ENCODE measurements at places on chromosomes 6 and 20.

DNA sequence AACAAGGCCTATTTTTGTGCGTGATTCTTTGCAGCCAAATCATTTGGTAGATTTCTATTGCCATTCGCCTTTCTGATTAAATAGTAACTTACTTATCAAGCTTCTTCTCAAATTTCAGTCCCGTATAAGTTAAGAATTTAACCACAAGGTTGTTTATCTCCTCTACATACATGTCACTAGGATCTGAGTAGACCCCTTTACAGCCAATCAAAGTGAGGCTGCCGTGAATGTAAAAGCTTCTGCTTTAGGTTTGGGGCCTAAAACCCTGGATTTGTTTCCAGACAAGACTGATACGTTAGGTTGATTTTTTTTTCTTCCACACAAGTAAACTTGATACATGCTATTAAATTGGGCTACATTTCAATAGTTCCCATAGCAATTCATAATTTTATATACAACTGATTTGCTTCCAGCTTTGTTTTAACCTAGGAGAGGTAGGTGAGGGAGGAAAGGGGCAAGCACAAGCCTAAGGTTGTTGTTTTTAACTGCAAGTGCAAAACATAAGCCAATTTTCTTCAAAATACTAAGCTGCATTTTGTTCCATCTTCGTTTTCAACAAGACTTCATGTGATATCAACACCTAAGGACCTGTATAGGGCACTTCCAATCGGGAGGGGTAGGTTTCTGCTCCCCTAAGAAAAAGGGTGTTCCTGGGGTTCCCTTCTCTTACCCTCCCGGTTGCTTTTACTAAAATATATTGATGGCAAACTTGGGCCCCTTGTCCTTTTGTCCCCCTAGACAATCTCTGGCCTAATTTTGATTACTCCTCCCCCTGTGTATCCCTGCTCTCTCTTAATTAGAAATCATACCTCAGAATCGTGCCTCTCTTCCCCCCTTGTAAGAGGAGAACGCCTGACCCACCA, 1.7 kb downstream of the RANBP9 start:
- DNase-seq, result peak; percentile 60

DNA sequence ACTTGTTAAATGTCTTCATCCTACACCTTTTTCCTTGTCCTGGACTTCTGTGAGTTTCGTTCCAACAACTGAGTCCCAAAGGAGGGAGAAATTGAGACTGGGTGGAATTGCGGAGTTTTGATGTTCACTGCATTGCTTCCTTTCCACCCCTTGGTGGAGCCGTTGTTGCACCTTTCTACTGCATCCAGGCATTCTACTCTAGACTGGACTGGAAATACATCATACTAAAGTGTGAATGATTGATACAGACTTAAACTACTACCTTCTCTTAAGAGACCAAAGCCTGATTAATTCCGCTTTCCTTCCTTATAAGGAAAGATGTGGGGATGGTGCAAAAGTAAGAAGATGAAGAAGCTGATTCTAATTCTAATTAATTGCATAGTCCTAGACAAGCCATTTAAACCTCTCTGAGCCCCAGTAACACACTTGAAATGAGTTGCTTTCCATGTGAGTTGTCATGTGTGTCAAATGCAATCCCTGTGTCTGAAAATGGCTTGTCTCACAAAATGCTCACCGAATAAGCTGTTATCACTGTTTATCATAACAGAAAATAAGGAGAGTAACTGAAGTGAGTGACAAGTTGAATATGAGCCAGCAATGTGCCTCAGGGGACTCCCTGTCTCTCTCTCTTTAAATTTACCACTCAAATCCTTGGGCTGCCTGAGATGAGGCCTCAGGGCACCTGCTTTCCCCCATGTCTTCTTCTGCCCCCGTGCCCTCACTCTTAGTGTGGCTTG, 338.3 kb upstream of the CHD6 start:
- DNase-seq, result peak; percentile 7

DNA sequence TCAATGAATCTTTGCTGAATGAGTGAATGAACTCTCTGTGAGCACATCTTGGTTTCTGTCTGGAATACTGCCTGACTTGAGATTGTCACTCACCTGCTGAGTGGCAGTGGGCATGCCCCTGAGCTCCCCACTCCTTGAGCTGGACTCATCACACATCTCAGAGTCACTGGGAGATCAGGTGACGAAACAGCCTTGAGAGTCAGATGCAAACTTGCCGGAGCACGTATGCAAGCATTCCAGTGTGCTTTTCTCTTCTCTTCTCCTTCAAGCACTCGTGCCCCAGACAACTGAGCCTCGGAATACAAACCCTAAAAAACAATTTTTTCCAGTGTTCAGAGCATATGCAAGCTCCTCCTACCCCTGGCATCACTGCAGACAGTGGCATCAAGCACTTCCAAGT, 9.4 kb upstream of the BMP7 start:
- no peak for DNase-seq

GRCh38 chr20:17612992-17613327, 43.1 kb downstream of the DSTN start:
- no peak for DNase-seq

- no peak for DNase-seq
Measured at GRCh38 chr6:107806691-107807090, 17.4 kb downstream of the SCML4 start.

DNA sequence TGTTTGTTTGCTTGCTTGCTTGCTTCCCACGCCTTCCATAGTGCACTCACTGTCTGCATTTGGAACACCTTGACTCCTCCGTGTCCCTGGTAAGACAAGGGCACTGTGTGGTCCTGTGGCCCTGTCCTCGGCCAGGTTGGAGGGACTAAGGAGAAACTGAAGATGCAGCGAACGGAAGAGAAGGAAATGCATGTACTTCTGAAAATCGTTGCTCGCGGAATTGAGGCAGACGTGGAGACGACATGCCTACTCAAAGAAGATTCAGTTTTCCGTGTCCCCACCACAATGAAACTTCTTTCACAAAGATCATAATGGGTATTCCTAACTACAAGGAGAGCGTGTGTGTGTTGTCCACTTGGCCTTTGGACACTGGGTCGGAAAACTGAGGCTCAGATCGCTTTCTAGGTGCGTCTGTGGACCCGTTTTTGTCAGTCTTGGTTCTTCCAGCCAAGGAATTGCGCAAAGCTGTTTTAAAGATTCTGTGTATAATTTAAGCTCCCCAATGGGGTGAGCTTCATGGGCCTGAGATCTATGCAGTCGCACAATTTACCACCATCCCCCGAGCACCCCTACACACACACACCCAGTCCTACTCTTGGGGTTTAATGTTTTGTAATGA, 120.4 kb upstream of the ZNF184 start:
- DNase-seq, result no peak

GRCh38 chr6:52286798-52287432, 2.4 kb upstream of the MCM3 start:
- peak; percentile 76 for DNase-seq

- no peak for DNase-seq
Measured at GRCh38 chr6:31005249-31006020, 4.8 kb upstream of the MUC22 start.

- no peak for DNase-seq
Measured at GRCh38 chr6:12516070-12516469, 200.5 kb upstream of the PHACTR1 start.

GRCh38 chr6:45072673-45073072, 255.5 kb upstream of the RUNX2 start:
- DNase-seq, result no peak

DNA sequence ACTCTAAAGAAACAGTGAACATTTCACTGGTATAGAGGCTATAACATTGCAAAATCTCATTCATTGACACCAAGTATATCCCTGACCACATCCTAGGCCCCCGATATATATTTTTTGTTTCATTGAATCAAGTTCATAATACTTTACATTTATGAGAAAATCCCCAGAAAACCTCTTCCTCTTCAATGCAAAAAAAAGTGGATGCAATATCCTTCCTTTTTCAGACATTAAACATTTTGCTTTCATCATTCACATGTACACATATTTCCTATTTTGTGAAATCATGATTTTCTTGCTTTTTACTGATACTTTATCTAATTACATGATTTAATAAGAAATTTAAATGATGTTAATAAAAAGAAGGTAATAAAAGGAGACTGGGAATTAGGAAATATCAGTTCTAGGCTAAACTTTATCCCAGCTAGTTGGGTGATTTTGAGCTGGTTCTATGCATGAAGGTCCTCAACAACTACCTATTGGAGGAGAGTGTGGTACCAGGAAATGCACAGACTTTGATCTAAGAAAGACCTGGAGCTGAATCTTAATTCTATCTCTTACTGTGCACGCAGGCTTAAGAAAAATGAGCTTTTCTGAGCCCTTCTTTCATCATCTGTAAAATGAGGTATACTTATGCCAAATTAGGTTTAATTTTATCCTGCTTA, 4.9 kb downstream of the SYNE1 start:
- DNase-seq, result no peak

- no peak for DNase-seq
Measured at GRCh38 chr20:19749618-19750071, 8.4 kb upstream of the RIN2 start.

DNA sequence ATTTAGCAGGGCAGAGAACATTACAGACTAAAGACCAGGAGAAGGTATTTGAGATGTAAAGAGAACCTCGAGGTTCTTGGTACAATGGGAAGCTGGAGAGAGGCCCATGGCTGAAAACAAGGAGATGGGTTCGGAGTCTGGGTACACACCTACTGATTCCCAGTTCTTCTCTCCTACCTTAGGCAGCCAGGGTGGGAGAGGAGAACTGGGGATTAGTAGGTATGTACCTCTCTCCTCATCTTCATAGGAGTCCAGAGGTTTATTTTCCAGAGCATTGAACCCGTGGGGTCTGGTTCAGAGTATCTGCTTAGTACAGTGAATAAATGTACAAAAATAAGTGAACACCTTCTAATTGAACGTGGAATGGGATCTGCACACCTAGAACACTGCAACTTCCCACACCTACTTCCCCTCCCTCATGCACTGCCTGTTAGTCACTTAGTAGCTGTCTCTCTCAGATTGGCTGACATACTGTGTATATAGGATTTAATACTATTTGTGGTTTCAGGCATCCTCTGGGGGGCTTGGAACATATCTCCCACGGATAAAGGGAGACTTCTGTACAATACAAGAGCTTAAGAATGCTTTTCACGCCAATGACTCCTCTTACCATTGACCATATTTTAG, 23.5 kb upstream of the NUP153 start:
- DNase-seq, result no peak

DNA sequence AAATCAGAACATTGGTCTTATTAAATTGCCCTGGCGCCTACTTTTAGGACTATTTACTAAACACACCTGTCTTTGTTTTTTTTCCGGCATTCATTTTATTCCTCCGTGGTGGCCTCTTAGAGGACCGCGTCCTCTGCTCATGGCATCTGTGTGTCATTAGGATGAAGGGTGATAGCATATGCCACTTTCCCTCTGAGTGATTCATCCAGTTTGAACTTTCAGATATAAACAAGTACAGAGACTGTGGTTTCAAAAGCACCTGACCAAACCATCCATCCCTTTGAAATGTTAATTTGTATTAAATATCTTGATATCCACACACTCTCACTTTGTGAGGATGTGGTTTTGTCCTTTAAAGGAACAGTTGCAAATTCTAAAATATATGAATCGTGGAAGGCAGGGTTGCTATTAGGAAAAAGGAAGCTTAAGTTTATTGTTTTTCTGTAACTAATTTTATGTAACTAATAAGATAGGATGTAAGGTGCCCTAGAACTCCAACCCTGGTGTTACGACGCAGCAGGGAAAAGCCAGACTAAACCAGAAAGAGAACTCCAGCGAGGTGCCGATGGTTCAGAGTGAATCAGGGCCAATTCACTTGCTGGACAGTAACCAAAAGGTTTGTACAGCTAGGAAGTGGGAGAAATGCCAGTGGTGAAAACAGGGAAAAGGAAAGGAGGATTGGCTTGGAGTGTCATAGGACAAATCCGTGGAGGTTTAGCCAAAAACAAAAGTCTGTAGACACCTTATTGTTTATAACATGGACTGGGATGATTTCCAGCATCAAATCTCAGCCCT, 98.7 kb downstream of the SHLD1 start:
- DNase-seq, result no peak

DNA sequence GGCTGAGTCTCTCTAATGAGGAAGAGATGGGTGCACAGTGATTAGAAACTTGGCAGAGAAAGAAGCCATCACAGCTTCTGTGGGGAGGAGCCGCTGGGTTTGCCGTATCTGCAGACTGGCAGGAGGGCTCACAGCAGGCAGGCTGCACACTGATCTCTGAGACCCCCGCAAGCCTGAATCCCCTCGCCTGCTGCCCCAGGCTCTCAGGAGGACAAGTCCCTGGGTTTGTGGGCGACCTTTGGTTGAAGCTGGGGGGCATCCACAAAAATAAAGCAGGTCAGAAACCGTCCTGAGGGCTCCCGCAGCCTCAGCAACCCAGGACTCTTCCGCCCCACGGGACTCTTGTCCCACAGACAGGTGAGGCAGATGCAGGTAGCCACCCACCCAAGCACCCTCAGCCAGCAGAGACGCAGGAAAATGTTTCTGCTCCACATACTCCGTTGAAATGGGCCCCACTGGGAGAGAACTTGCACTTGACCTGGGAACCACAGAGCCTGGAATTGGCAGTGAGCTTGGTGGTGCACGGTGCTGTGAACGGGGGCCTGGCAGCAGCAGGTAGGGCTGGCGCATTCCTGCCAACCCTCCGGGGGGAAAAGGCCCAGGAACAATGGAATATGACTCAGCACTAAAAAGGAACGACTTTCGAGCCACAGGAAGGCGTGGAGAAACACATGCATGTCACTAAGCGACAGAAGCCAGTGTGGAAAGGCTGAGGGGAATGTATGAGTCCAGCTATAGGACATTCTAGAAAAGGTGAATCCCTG, 89.9 kb downstream of the YTHDF1 start:
- DNase-seq, result no peak

GRCh38 chr6:144908004-144908403, 622.9 kb downstream of the UTRN start:
- DNase-seq, result peak; percentile 19

DNA sequence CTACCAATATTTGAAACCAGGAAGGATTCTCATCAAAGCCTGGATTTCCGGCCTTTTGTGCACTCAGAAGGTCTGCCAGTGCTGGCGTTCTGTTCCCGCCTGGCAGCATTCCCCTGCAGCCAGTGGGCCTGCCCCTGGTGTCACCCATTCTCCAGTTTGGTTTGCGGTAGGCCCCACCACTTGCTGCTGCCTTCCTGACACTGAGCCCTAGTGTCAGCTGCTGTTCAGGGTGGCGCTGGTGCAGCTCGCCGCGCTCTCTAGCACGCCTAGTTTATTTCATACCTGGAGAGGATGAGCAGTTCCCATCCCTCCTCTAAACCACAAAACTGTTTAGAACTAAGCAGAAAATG, 9.5 kb downstream of the NPEPL1 start:
- DNase-seq, result no peak

GRCh38 chr6:49329186-49329585, 133.9 kb downstream of the MMUT start:
- DNase-seq, result no peak

- DNase-seq, result no peak
Measured at GRCh38 chr20:44990425-44990824, 24.1 kb downstream of the STK4 start.

Data from fibroblast of skin of back (primary cell).